RWPE2 (cell line): ENCODE measurements at places on chromosomes 12 and 14.

GRCh38 chr14:71557351-71557750, 374.9 kb upstream of the RGS6 start:
- H3K27me3 ChIP-seq = no peaks in the 10 kb centered on the region
- H3K4me1 ChIP-seq = peaks cover 11% of the 10 kb centered on the region
- no peak overlapping the region for H3K27ac ChIP-seq
- no peak for DNase-seq
- no peaks in the 10 kb centered on the region for H3K36me3 ChIP-seq

DNA sequence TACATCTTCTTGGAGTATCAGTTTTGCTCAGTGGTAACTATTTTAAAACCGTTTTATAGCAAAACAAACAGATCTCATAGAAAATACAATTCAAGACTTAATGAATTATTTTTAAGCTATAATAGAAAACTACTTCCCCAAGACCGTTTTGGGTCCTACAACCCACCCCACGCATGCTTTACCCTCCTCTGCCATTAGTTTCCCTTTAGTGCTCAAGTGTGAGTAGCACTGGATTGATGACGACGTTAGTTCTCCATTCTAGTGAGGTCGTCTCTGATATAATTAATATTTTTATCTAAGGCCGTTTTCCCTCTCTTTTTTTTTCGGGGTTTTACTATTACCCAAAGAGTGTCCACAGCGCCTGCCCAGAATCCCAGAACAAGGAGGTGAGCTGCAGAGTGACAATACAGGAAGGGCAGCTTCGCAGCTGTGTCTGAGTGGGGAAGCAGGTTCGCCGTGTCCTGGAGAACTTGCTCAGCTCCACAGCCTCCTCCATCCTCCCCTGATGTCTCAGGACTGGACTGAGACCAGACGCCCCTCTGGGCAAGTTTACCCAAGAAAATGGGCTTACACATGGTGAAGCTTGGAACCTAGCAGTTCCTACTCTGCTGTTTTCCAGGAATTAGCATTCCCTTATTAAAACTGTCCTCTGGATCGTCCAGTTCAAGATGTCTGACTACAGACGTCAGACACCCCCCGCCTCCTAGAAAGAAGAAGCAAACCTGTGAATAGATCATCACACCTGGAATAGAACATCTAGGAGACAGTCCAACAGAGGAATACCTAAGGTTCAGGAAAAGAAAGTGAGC, 31.9 kb upstream of the MON2 start:
- no peaks in the 10 kb centered on the region for H3K4me1 ChIP-seq
- H3K4me3 ChIP-seq = peak overlapping the region; percentile 27
- H3K27me3 ChIP-seq = peaks cover 11% of the 10 kb centered on the region
- no peaks in the 10 kb centered on the region for H3K36me3 ChIP-seq
- no peak overlapping the region for H3K27ac ChIP-seq
- DNase-seq = no peak

GRCh38 chr14:68363843-68364767, 428.8 kb downstream of the ZFP36L1 start:
- H3K27me3 ChIP-seq = no peaks in the 10 kb centered on the region
- H3K27ac ChIP-seq = peak overlapping the region; percentile 34
- no peaks in the 10 kb centered on the region for H3K36me3 ChIP-seq
- H3K4me3 ChIP-seq = no peak overlapping the region
- DNase-seq = no peak

GRCh38 chr12:38911611-38912010, 6.2 kb upstream of the CPNE8 start:
- no peak overlapping the region for H3K27ac ChIP-seq
- no peak overlapping the region for H3K4me3 ChIP-seq
- H3K4me1 ChIP-seq = no peaks in the 10 kb centered on the region
- no peaks in the 10 kb centered on the region for H3K36me3 ChIP-seq
- DNase-seq = no peak
